ENCODE measurements at places on chromosomes 4 and X.

DNA sequence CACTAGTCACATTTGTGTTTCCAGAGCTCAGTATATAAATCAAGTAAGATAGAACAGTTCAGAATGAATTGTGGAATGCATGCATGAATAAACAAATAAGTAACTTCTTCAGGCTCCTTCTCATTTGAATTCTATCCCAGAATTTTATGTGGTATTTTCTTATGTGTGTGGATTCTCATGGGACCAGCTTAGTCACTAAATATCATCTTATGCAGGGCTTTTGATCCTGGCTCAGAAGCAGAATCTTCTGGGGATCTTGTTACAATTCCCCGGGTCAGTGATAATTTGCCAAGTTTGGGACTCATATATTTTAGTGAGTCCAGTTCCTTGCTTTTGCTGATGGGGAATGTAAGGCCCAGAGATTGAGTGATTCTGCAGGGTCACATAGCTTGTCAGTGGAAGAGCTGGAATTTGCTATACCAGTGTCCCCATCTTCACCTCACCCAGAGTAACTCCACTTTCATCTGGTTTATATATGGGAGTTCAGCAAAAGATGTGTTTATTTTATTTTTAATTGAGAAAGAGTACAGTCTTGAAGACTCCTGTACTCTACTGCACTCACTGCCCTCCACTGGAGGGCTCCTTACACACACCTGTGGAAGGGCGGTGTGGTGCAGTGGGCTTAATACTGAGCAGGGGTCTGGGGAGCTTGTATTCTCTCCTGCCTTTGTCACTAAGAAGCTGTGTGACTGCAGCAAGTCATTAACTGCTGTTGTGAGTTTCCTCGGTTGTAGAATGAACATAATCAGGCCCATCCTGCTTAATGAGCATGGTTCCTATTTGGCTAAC is 198.2 kb upstream of the CXorf66 start:
- no peak for DNase-seq

DNA sequence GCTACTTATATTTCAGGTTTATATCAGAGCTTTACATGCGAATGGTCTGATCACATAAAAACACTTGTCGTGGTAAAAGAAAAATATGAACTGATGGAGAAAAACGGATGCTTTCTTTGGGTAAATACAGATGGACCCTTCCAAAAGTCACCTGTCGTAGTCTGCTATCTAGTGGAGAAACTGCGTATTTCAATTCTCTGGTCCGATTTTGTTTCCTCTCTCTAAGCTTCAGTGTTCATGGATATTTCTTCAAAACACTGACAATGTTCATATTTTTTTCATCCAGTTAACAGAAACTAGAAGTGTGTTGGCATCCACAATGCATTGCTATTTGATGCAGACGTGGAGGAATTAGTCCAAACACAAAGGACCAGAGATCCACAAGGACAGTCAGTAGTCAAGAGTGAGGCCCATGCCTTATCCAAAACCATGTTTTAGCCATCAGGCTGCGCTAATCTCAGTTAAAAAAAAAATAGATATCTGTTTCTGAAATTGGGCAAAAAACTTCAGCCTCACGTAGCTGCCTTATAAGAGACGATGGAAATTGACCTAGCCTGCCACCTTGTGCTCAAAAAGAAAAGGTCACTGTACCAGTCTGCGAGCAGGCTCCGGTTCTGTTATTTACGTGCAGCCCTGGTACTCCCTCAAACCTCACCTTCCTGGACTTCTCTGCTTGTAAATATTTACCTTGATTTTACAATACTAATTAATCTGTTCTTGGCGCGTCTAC is 16.0 kb downstream of the MEPE start:
- DNase-seq: no peak

GRCh38 chr4:41540687-41541086 is 2.7 kb downstream of the LIMCH1 start:
- DNase-seq: no peak

DNA sequence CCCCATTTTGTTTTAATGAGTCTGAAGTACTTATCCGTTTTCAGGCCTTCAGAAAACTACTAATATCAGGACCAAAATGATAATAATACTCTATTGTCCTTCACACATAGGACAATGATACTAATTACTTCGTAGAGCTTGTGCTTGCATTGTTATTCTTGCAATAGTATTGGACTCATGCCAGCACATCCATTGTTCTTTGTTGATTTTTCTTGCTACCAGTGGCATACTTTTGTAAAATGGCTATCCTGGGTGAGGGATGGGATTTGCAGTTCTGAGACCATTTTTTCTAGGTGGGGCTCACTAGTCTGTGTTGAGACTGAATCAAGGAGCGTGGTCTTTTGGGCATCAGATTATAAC is 195.3 kb downstream of the MAML3 start:
- no peak for DNase-seq

GRCh38 chr4:76514087-76514486 is 79.1 kb downstream of the SHROOM3 start:
- no peak for DNase-seq

GRCh38 chrX:30895370-30895769 is 6.3 kb upstream of the TAB3 start:
- DNase-seq: no peak

GRCh38 chrX:138082251-138082650 is 516.3 kb downstream of the ZIC3 start:
- DNase-seq: no peak

GRCh38 chrX:18542905-18543304 is 117.5 kb downstream of the CDKL5 start:
- DNase-seq: no peak

DNA sequence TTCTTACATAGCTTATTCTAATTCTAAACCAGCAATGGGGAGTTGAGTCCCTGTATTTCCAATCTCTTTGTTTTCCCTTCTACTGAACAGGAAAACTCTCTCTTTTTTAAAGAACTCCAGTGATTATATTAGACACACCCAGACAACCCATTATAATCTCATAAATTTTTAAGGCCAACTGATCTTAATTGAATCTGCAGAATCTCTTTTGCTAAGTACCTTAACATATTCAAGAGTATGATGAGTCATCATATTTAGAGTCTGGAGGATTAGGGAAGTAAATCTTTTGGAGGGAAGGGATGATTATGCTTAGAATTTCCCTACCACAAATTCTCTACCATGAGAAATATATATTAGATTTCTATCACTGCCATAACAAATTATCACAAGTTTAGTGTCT is 705.1 kb downstream of the CENPC start:
- no peak for DNase-seq

- no peak for DNase-seq
Measured at GRCh38 chrX:145687146-145687545, 130.5 kb upstream of the SLITRK2 start.

DNA sequence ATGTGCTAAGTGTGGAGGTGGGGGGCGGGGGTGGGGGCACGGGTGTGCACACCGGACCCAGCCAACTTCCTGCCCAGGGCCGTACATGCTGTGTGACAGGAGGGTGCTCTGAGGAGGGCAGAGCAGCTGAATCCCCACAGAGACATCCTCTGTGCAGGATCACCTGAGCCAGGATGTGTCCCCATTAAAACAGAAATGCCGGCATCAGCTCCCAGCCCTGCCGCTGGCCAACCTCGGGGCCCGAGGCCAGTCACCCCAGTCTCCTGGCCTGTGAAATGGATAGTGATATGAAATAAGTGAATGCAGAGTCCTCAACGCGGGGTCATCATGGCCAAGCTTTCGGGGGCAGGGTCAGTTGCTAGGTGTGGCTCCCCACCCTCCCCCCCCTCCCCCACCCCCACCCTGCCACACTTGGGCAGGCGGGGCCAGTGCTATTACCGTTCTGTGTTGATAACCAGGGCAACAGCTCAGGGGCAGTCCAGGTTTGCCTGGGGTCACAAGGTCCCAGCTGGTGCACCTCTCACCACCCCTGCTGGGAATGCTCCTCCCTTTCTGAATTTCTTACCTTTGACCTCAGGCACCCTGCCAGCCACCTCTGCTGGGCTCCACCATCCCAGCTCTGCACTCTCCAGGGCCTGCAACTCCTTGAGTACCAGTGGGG is 227.2 kb upstream of the PSAPL1 start:
- DNase-seq: no peak

GRCh38 chr4:154406018-154406795 is 85.4 kb downstream of the DCHS2 start:
- DNase-seq: no peak

- no peak for DNase-seq
Measured at GRCh38 chr4:22130741-22131140, 182.2 kb upstream of the KCNIP4 start.
